ENCODE measurements at places on chromosomes 16 and 17. TPM values are rescaled to one million over a fixed set of nuclear protein-coding genes. Genes with fewer than 3 reads are reported as not detected.

Gene WNT9B
- total RNA-seq: 0.98 TPM

- DNase-seq: no peak
- no peak overlapping the region for H3K27ac ChIP-seq
- no peaks in the 10 kb centered on the region for H3K27me3 ChIP-seq
- H3K4me3 ChIP-seq: no peak overlapping the region
- no peaks in the 10 kb centered on the region for H3K4me1 ChIP-seq
Measured at GRCh38 chr17:74814453-74814852, 38.3 kb upstream of the NAT9 start.

DNA sequence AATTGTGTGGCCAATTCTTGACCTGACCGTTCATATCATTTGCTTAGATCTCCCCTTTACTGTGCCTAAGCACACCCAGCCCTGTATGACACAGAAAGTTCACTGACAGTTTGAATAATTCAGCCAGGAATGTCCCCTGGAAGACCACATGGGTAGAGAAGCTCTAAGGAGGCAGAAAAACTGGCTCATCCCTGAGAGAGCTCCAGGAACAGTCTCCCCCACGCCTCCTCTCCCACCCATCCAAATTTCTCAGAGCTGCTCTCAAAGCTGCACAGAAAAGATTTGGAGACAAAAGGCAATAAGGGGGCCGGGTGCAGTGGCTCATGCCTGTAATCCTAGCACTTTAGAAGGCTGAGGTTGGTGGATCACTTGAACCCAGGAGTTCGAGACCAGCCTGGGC lies 11.2 kb downstream of the PRAC1 start:
- H3K4me3 ChIP-seq: no peak overlapping the region
- H3K27me3 ChIP-seq: peaks cover 91% of the 10 kb centered on the region
- no peaks in the 10 kb centered on the region for H3K4me1 ChIP-seq
- H3K27ac ChIP-seq: no peak overlapping the region
- DNase-seq: no peak
- no peaks in the 10 kb centered on the region for H3K36me3 ChIP-seq

- peaks cover 2% of the 10 kb centered on the region for H3K4me1 ChIP-seq
- H3K27ac ChIP-seq: no peak overlapping the region
- no peak overlapping the region for H3K4me3 ChIP-seq
- no peak for DNase-seq
Measured at GRCh38 chr17:75006653-75007052, 5.8 kb upstream of the MRPL58 start.

Gene CISD3
- total RNA-seq: 5.1 TPM

GRCh38 chr16:68590201-68590994 lies 51.3 kb downstream of the ZFP90 start:
- no peak overlapping the region for H3K4me3 ChIP-seq
- H3K27me3 ChIP-seq: no peaks in the 10 kb centered on the region
- peaks cover 5% of the 10 kb centered on the region for H3K36me3 ChIP-seq
- H3K4me1 ChIP-seq: peaks cover 3% of the 10 kb centered on the region

GRCh38 chr16:48334325-48334724 lies 50.9 kb downstream of the SIAH1 start:
- H3K27ac ChIP-seq: no peak overlapping the region
- no peak for DNase-seq

DNA sequence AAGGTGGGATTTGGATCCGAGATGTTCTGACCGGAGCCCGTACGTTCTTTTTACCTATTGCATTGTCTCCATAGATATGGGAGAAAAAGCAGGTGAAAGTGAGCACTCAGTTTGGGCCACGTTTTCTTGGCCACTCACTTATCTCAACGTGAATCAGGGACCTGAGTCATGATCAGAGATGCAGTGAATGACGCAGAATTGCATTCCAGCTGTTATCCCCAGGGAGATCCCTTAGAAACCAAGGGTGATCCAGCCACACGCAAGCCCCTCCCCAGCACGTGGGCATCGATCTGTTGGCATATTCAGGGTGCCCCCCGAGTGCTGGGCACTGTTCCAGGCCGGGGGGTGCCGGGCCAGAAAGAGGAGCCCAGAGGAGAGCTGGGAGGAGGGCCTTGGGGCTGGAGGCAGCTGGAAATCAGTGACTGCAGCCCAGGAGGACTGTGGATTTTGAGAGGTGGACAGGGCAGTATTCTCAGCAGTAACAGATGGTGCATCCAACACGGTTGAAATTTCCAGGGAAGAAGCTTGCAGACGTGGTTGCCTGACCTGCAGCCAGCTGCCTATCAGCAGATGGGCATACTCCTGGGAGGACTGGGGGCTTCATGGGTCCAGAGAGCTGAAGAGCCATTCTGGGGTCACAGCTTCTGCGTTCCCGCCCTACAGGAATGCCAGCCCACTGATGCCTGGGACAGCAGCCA lies 87.2 kb upstream of the CACNG5 start:
- H3K27ac ChIP-seq: no peak overlapping the region
- DNase-seq: no peak
- H3K27me3 ChIP-seq: no peaks in the 10 kb centered on the region

- H3K27ac ChIP-seq: no peak overlapping the region
- H3K4me3 ChIP-seq: no peak overlapping the region
- H3K36me3 ChIP-seq: no peaks in the 10 kb centered on the region
- no peaks in the 10 kb centered on the region for H3K27me3 ChIP-seq
- H3K4me1 ChIP-seq: no peaks in the 10 kb centered on the region
Measured at GRCh38 chr16:10154389-10154788, 27.8 kb downstream of the GRIN2A start.

GRCh38 chr17:8185582-8186445 lies 4.2 kb downstream of the BORCS6 start:
- DNase-seq: peak; percentile 96
- H3K27ac ChIP-seq: no peak overlapping the region
- H3K4me3 ChIP-seq: no peak overlapping the region
- no peaks in the 10 kb centered on the region for H3K36me3 ChIP-seq
- H3K4me1 ChIP-seq: peaks cover 1% of the 10 kb centered on the region

Gene HYDIN
- total RNA-seq: 25.7 TPM

GRCh38 chr16:2341456-2342447 lies 1.2 kb upstream of the ABCA3 start:
- H3K36me3 ChIP-seq: no peaks in the 10 kb centered on the region
- peaks cover 3% of the 10 kb centered on the region for H3K4me1 ChIP-seq
- H3K27ac ChIP-seq: no peak overlapping the region
- peak; percentile 22 for DNase-seq
- H3K27me3 ChIP-seq: peaks cover 51% of the 10 kb centered on the region
- H3K4me3 ChIP-seq: no peak overlapping the region

DNA sequence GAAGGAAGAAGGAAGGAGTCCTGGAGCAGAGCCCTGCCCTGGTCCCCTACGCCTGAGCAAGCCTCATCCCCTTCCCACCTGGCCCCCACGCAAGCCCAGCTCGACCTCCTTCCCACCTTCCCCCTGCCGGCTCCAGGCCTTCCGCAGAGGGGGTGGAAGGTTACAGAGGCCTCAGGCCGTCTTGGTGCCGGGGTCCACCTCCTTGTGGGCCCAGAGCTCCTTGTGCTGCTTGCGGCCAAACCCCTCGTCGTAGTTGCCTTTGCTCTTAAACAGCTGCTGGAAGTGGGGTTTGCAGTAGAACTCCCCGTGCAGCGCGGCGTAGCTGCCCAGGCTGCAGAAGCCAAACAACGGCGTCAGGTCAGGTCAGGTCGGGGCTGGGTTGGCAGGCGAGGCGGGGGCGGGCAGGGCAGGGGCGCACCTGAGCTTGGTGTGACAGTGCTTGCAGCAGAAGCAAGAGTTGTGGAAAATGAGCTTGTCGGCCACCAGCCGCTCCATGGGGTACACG lies 1.5 kb downstream of the LIMD2 start:
- no peak overlapping the region for H3K27ac ChIP-seq
- H3K27me3 ChIP-seq: no peaks in the 10 kb centered on the region
- peak overlapping the region; percentile 77 for H3K4me3 ChIP-seq
- DNase-seq: no peak
- peaks cover 2% of the 10 kb centered on the region for H3K36me3 ChIP-seq

GRCh38 chr17:17004251-17004996 lies 32.5 kb upstream of the TNFRSF13B start:
- DNase-seq: no peak
- H3K27me3 ChIP-seq: peaks cover 18% of the 10 kb centered on the region
- H3K27ac ChIP-seq: no peak overlapping the region
- no peaks in the 10 kb centered on the region for H3K36me3 ChIP-seq
- H3K4me3 ChIP-seq: no peak overlapping the region

DNA sequence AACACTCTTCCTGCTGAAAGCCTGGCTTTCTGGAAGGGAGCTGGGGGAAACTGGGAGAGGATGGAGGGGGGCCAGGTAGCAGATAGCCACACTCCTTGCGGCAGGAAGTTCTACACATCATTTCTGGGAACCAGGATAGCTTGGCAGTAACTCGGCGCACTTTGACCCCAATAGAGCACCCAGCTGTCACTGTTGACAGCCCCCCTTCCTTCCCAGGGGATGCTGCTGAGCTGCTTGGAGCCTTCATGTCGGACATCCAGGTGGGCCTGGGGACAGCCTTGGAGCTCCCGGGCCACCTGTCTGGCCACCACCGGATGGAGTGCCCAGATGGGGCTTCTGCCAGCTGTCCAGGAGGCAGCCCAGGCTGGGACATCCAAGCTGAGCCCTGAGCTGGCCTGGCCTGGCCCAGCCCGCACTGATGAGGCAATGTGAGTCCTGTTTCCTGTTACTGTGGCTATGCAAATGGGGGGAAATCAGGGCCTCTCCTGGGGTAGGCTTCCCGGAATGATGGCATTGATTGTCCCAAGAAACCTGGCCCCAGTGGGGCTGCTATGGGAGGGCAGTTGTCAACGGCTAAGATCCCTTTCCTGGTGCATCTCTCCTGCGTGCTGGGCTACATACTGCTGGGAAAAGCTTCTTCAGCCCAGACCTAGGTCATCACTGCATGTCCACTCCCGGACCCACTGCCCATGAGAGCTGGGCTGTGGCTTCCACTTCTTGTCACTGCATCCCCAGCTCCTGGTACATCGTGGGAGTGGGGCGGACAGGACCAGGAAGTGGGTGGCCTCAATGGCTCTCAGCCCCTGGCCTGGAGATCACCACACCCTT lies 50.0 kb downstream of the SOCS1 start:
- no peak overlapping the region for H3K4me3 ChIP-seq
- no peak overlapping the region for H3K27ac ChIP-seq
- no peak for DNase-seq
- peaks cover 11% of the 10 kb centered on the region for H3K27me3 ChIP-seq
- H3K36me3 ChIP-seq: no peaks in the 10 kb centered on the region
- peaks cover 9% of the 10 kb centered on the region for H3K4me1 ChIP-seq

- no peaks in the 10 kb centered on the region for H3K27me3 ChIP-seq
- H3K36me3 ChIP-seq: no peaks in the 10 kb centered on the region
- H3K4me3 ChIP-seq: no peak overlapping the region
- H3K27ac ChIP-seq: no peak overlapping the region
- H3K4me1 ChIP-seq: no peaks in the 10 kb centered on the region
- no peak for DNase-seq
Measured at GRCh38 chr16:17339764-17340541, 130.8 kb downstream of the XYLT1 start.

DNA sequence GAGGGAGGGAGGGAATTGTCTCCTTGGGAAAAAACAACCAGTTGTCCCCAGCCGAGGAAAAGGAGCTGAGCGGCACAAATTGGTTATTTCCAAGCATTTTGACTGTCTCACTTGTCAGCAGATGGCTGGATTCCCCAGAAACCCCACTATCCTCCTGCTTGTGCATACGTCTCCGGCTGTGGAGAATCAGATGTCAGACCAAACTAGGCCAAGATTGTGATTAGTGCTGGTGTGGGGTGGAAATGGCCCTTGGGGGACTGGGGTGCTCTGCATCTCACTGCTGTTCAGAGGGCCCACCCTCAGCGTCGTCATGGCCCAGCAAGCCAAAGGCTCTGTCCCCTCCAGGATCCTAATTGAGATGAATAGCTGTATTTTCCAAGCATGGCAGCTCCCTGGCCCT lies 131.7 kb upstream of the HSBP1 start:
- no peak for DNase-seq
- no peak overlapping the region for H3K27ac ChIP-seq
- no peak overlapping the region for H3K4me3 ChIP-seq

- peaks cover 12% of the 10 kb centered on the region for H3K4me1 ChIP-seq
- DNase-seq: no peak
- H3K4me3 ChIP-seq: no peak overlapping the region
- no peaks in the 10 kb centered on the region for H3K36me3 ChIP-seq
- H3K27me3 ChIP-seq: peaks cover 24% of the 10 kb centered on the region
- no peak overlapping the region for H3K27ac ChIP-seq
Measured at GRCh38 chr16:87823181-87823929, 46.0 kb downstream of the SLC7A5 start.

DNA sequence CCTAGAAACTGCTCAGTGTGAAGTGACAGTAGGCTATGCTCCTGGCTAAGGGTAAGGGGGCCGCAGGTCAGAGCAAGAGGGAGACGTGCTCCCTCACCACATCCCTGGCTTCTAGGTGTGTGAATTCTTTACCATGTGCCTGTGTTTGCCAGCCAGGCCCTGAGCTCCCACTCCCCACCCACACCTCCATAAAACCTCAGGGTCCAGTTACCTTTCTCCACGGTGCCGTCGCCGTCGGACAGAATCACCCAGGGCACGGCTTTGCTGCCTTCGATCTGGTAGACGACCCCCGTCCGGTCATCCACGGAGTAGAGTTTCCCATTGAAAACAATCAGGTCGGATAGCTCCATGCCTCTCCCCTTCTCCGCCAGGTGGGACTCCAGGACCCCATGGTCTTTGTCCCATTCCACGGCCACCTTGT lies 12.8 kb downstream of the CANT1 start:
- H3K4me1 ChIP-seq: peaks cover 6% of the 10 kb centered on the region

GRCh38 chr16:51755039-51755501 lies 604.0 kb upstream of the SALL1 start:
- H3K36me3 ChIP-seq: no peaks in the 10 kb centered on the region
- H3K4me3 ChIP-seq: no peak overlapping the region
- no peak overlapping the region for H3K27ac ChIP-seq
- peaks cover 15% of the 10 kb centered on the region for H3K4me1 ChIP-seq

DNA sequence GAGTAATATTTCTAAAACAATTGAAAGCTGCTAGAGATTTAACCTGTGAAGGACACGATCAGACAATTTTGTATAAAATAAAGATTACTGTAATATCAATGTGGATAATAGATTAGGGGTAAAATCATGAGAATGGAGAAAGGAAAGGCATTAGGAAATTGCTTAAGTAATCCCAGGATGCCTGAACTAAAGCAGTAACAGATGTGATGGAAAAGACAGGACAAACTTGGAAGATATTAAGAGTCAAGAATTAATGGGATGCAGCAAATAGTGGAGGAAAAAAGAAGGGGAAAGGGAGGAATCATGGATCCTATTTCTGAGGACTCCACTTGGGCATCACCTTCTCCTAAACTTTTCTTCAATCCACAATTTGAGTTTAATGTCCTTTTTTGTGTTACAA lies 437.1 kb upstream of the PMFBP1 start:
- no peak for DNase-seq
- H3K27me3 ChIP-seq: no peaks in the 10 kb centered on the region
- H3K4me3 ChIP-seq: no peak overlapping the region
- H3K27ac ChIP-seq: no peak overlapping the region
